ENCODE measurements at places on chromosomes 13 and 19.

- DNase-seq, result no peak
Observed at GRCh38 chr19:31448221-31448657, 99.0 kb upstream of the TSHZ3 start.

DNA sequence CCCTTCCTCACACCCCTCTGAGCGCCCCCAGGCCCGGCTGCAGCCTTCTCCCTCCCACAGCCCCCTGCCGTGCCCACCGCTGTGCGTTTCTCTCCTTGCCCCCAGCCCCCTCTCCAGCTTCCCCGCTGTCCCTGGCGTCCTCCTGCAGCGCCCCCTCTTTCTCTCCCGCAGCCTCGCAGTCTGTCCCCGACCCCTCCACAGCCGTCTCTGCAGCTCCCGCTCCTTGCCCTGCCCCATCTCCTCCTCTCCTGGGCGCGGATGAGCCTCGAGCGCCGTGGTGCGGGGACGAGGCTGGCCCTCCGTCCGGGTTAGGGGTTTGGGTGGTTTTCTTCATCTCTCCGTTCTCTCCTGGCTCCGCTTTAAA is 1.1 kb downstream of the KMT5C start:
- DNase-seq, result no peak

DNA sequence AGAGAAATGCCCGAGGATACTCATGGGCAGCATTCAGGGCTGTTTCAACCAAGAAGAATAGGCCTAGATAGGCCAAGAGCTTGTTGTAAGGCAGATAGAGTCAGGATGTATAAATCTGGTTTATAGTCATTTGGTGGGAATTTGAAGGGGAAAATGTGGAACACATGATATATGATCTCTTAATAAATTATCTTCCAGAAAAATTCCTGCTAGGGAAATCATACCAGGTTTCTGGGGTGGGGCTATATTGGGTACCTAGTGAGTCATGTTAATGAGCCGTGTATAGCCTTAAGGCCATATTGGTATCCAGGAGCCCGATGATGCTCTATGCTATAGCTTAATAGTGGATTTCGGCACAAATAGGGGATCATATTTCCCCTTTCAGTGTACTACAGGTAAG is 51.5 kb upstream of the HTR2A start:
- DNase-seq, result no peak

DNA sequence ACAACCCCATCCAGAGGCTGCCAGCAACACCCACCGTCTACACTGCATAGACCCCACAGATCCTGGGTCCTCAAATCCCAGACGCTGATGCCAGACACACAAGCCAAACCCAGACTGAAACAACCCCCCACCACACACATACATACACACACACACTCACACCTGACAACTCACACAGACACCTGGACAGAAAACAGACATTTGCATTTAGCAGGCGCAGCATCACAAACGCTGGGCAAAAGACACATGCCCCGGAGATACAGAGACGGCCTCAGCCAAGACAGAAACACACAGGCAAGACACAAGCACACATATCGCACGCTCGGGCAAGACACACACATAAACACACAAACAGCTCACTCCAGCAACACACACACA is 1.3 kb downstream of the BBC3 start:
- no peak for DNase-seq

GRCh38 chr13:21077076-21077787 is 15.8 kb upstream of the LATS2 start:
- no peak for DNase-seq

DNA sequence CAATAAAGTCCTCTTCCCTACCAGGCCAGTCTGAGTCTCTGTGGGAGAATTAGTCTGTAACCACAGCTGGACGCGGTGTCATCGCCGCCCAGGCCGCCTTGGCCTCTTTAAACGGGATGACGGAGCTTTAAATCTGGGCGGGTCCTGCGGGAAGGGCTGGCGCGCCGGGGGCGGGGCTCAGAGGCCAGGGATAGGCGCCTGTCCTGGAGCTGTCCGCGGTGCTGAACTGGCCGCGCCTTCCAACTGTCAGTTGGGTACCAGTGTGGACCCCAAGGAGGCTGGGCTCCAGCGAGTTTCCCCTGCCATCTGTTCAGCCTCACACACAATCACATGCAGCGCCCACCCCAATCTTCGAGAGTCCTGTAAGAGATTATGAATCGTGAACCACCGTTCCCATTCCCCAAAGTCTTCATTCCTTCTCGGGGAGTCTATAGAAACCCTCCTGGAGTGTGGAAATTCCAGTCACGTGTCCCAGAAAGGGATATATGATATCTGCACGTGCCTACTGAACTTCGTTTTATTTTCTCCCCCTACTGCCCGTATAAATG is 11.5 kb downstream of the APLP1 start:
- DNase-seq, result peak; percentile 62

- DNase-seq, result no peak
Observed at GRCh38 chr19:7258041-7258839, 36.0 kb downstream of the INSR start.

- DNase-seq, result no peak
Observed at GRCh38 chr19:4539693-4540581, at the start of gene LRG1. Gene LRG1 (minus strand): TSS chr19:4540036. CDS start chr19:4540013, 23 bp downstream.

GRCh38 chr13:79297128-79297527 is 108.9 kb downstream of the RBM26 start:
- no peak for DNase-seq

DNA sequence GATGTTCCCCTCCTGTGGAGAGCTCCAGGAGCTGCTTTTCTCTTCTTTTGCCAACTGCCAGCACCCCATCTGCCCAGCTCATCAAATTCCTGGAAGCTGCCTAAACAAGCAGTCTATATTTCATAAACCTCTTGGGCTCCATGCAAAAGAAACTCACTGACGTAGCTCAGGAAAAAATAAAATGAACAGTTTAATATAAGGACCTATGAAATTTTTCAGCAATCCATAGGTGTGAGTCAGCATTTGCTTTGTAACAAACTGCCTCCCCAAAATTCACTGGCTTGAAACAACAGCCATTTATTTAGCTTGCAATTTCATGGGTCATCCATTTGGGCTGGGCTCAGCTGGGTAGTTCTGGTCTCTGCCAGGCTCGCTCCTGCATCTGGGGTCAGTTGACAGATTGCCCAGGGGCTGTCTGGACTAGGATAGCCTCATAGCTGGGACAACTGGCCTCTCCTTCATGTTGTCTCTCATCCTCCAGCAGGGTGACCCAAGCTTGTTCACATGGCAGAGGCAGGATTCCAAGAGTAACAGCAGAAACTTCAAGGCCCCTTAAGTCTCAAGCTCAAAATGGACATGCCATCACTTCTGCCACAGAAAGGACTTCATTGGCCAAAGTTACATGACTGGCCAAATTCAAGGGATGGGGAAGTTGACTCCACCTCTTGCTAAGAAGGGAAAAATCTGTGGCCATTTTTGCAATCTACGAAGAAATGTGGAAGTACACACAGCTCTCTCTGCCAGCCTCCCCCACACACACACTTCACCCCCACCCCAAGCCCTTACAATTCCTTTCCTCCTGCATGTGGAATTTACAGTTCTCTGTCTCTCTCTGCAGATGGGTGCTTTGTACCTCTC is 7.9 kb upstream of the PVR start:
- DNase-seq, result no peak

GRCh38 chr13:76542176-76542575 is 344.0 kb downstream of the KCTD12 start:
- no peak for DNase-seq

DNA sequence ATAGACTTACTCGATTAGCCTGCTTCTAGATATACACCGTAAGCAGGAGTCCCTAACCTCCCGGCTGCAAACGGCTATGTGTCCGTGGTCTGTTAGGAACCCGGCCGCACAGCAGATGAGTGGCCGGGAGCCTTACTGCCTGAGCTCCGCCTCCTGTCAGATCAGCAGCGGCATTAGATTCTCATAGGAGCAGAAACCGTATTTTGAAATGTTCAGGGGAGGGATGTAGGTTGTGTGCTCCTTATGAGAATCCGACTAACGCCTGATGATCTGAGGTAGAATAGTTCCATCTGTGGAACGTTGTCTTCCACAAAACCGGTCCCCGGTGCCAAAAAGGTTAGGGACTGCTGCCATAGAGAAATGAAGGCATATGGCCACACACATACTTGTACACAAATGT is 1491.9 kb downstream of the SLITRK5 start:
- DNase-seq, result no peak

GRCh38 chr19:40623403-40624251 is 22.5 kb downstream of the LTBP4 start:
- no peak for DNase-seq

DNA sequence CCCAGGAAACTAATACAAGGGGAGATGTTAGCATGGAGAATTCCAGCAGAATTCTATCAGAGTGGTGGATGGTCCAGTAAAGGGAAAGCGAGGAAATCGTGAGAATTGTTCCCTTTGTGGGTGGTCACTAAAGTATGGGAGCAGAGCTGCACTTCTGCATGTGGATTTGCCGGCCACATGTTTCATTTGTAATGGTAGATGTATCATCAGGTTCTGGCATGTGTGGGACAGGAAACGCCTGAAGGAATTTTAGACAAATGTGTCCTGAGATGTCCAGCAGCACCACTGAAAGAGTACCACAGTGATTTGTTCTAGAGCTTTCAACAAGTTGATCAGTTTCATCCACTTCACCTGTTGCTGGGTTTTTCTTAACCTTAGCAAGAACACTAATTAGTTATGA is 308.4 kb downstream of the SHISA2 start:
- no peak for DNase-seq

DNA sequence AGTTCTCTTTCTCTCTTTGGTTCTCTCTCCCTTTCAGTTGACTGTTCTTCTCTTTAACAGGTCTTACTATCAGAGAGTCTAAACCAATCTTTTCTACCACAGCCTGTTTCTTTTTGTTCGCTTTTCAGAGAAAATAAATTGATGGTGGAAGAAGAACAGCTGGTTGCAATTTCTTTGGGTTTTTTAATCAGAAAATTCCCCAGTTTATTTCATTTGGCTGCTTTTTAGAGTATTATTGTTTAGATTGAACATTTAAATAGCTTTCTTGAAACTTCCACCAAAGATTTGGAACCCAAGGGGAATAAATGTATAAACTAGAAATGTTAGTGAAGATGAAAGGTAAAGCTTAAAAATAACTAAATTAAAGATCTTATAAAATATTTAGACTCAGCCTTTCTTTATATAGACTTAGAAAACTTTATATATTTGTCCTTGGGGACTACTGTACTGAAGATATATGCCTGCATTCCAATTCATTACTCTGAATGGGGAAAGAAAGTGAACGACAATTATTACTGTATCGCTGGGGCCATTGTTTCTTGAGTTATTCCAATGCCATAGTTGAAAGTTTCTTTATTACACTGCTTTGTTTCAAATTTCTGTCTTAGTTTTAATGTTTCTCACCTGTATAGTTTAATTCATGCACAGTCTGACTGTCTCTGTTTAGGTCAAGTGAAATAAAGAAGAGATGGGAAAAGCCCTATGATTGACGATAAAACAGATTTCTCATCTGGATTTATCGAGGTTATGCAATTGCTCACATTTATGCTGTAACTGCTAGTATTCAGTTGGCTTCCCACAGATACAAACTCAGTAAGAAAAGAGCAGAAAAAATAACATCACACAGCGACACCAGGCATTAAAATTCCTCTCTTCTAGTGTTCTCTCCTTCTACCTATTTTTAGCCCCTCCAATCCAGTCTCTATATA is 169.4 kb upstream of the CSNK1A1L start:
- DNase-seq, result no peak

GRCh38 chr19:28988066-28988465 is 224.9 kb downstream of the UQCRFS1 start:
- no peak for DNase-seq

DNA sequence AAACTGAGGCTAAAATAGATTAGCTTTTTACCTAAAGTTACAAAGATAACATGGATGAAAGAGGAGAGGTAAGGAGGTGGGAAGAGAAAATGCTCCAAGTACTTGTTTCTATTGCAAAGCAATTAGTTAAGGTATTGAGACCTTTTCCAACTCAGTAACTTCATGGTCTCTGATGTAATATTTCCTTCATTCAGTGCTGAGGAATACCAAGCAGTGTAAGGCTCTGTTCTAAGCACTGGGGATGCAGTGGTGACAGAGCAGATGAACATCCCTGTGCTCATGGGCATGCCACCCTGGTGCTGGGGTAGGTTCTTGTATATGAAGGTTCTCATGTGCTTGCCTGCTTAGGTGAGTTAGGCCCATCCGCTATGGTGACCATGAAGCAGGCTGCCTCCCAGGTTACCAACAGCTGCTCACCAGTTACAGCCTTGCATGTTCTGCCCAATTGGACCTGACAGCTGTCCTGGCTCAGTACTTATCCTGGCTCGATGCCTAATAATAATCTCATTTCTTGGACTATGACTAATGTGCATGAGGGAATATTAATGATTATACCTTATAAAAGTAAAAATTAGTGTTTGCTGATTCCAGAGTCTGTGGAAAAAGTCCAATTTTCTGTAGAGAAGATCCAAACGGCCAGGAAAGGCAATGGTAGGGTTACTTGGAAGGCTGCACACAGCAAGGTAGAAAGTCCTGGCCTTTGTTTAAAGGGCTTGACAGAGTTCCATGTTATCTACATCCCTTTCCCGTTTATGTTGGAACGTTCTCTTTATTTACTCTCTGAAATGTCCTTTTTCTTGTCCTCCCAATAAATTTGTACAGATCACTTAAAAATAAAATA is 48.3 kb downstream of the LATS2 start:
- DNase-seq, result no peak

DNA sequence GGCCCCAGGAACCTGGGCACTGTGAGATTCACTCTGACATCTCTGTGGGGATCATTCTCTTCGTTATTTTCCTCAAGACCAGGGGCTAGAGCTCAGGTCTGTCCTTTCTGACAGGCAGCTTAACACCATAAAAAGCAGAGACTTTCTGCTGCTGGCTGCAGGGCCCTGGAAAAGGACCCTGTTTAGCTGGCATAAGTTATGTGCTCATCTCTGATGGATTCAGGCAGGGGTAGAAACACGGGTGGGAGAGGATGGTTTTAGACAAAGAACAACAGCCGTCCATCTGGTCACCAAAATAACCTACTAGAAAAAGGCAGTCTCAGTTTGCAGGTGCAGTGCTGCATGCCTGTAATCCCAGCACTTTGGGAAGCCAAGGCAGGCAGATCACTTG is 2.3 kb upstream of the GPI start:
- no peak for DNase-seq

- peak; percentile 79 for DNase-seq
Observed at GRCh38 chr19:49533551-49534488, 6.0 kb downstream of the RCN3 start.

- no peak for DNase-seq
Observed at GRCh38 chr13:74093691-74094090, 40.5 kb downstream of the KLF12 start.

GRCh38 chr13:33258808-33259193 is 26.8 kb downstream of the STARD13 start:
- no peak for DNase-seq

DNA sequence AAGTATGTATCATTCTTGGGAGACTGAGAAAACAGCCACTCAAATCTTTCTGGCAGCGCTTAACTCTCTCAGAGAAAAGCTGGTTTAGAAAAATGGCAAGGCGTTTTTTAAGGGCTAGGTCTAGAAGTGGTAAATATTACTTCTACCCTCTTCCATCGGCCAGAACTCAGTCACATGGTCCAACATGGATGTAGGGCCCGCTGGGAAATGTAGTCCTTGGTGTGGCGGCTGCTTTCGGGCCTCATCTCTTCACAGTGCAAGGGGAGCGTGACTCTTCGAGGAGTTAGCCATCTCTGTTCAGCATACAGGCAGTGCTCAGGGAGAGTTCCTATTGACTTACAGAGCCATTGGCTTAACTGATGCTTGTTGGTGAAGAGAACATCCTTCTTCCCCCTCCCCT is 6.3 kb downstream of the VSTM2B start:
- no peak for DNase-seq

- DNase-seq, result no peak
Observed at GRCh38 chr19:19417628-19418245, 12.3 kb downstream of the GATAD2A start.

Measured in activated CD4-positive, alpha-beta T cell treated with anti-CD3 and anti-CD28 coated beads for 24 hours (primary cell).